Left cardiac atrium (tissue), 4 donors: ENCODE measurements at places on chromosomes 3 and 15. TPM values are rescaled to one million over a fixed set of nuclear protein-coding genes. Genes with fewer than 3 reads are reported as not detected.

DNA sequence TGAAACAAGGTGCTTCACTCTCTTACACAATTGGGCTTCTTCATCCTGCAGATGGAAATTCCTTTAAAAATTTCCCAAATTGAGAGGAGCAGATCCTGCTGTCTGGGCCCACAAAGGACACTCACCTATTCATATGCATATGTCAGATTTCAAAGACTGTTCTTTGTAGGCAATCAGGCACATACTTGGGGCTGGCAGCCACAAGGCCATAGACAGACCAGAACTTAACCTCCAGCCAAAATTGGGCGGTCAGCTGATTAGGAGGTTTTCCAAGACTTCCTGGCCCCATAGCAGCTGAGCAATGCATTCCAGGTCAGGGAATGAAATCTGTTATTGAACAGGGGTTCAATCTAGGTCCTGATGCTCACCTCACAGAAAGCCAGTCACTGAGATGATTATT lies 15.0 kb upstream of the HPS3 start:
- no peak for DNase-seq

- no peak for DNase-seq
These were observed 175.6 kb upstream of the BCL6 start for GRCh38 chr3:187920913-187921312.

DNA sequence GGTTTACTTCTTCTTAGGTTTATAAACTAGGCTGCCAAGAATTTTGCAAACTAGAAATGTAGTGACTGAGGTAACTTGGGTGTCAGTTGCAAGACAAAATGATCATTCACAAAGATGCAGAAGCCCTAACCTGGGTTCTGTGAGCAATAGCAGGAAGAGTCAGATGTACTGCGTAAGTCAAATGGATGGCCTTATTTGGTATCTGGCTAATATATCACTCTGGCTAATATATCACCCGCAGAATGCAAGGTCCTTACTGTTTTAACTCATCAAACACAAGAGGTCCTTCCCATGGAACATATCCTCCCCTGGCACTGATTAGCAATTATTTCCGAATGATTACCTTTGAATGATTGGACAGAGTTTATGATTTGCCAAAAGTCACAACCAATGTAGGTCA lies 37.4 kb downstream of the RBMS3 start:
- no peak for DNase-seq

DNA sequence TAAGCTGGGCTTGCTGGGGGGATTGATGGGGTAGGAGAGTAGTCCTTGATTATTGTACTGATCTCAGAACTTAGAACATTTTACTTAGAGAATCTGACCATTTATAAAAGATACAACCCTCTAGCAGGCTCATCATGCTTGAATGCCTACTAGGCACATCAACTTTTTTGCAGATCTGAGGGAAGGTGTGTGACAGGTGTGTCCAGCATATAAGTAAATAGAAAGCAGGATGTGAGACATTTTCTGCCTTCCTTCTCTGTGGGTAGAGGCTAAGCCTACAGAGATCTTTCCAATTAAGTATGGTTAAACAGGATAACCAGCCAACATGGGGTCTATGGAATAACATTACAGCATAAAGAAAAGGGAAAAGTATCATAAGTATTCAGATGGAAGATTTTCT lies 159.1 kb downstream of the AKAP13 start:
- DNase-seq = no peak

GRCh38 chr3:140794507-140794906 lies 116.6 kb downstream of the TRIM42 start:
- DNase-seq = no peak

The RLBP1 gene
- not detected for total RNA-seq

DNA sequence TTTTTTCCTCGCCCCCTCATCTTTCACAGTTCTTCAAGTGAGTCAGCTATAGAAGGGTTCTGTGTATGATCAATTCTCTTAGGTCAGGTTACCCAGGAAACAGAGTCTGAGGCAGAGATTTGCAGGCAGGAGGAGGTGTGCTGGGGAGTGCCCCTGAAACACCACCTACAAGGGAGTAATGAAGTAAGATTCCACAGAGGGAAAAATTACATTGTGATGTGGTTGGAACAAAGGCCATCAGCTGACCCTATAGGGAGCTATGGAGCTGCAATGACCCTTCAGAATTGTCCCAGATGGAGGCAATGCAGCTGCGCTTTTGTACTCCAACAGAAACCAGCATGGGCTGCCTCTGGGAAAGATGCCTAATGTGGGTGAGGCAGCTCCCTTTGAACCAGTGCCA lies 142.2 kb upstream of the CNTN3 start:
- no peak for DNase-seq

- DNase-seq = no peak
These were observed 45.8 kb upstream of the ATP2B2 start for GRCh38 chr3:10551139-10551538.

- no peak for DNase-seq
These were observed 38.9 kb downstream of the EFCAB12 start for GRCh38 chr3:129389572-129389937.

The APBA2 gene
- 0.73 TPM for total RNA-seq

- no peak for DNase-seq
These were observed 44.8 kb downstream of the LHFPL4 start for GRCh38 chr3:9508781-9509180.

The LRRC31 gene
- total RNA-seq = not detected

DNA sequence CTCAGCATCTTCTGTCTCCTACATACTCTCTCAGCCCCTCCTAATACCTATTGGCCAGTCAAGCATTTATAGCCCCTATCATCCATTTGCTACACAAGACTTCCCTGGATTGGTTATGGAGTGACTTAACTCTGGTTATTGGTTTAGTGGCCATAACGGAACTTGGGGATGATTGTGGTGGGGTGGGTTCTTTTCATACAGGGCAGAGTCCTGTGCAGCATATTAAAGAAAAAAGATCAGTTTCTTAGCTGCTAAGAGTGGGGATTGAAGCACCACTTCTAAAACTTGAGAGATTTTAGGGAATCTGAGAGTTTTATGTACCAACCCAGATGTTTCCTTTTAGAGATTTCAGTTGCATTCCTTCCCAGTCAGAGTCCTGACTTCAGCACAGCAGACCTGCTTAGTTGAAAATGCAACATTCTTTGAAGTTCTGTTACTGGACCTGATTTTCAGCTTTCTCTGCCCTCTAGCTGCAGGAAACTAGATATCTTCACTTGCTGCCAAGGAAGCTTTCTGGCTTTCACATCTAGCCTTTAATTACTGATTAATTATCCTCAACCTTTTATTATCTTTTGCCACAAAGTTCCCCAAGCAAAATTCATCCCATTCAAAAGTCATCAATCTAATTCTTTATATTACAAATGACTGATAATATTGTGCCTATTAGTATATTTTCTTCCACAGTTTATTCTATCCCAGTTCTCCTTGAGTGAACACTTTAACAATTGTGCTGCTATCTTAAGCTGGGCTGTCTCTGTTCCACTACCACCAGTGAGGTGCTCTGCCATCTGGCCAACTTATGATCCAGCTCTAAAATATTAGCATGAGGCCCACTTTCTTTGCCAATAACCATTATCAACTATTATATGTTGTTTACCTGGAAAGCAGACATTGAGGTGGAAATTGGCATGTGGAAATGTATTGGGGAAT lies 906.0 kb upstream of the ALCAM start:
- no peak for DNase-seq

- no peak for DNase-seq
These were observed 36.9 kb downstream of the HACD2 start for GRCh38 chr3:123547881-123548519.
